Left cardiac atrium (tissue), 4 donors: ENCODE measurements at places on chromosomes 12 and 14.

DNA sequence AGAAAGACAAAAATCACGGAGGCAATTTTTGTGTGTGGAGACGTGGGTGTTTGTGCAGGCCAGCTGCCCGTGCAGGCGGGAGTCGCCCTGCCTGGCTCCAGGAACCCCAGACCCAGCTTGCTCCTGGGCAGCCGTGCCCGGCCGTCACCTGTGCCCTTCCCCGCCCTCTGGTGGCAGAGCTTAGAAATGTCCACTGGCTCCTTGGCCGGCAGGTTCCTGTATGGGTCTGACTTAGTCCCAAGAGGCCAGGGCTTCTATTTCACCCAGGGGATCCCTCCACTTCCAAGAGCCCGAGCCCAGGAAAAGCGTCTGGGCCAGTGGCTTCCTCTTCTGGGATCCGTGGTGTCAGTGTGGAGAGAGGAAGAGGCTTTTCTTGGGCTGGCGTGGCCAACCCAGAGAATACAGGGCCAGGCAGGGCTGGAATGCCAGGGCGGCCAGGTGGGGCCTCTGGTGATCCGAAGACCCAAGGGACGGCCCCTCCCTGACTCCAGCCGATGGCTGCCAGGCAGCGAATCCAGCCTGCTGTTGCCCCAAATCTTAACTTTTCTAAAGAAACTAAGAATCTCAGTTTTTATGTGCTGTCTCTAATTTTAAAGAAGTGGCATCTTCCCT is 120.9 kb downstream of the TMEM132C start:
- DNase-seq: peak; percentile 61

GRCh38 chr12:124303579-124304313 is 8.9 kb downstream of the RFLNA start:
- no peak for DNase-seq

DNA sequence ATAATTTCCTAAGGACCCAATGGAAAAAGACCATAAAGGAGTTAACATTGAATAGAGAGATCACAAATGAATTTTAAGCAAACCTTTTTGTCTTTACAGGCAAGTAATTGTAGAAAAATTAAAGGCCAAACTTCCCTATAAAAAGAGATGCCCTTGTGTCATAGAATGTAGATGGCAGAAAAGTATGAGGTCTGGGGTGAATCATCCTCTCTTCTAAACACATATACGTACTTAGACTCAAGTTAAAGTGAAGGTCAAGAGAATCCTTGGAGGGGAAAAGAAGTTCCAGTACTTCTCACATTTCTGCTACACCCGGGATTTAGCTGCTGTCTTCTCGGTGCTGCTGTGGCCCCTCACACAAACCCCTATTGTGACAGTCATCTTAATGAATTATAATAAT is 116.2 kb upstream of the ARID2 start:
- no peak for DNase-seq

GRCh38 chr14:50943943-50944646 is at the start of gene PYGL:
Gene PYGL, minus strand, starts transcription at chr14:50944483. Its CDS starts 80 bp downstream, at chr14:50944403.
- peak; percentile 85 for DNase-seq

DNA sequence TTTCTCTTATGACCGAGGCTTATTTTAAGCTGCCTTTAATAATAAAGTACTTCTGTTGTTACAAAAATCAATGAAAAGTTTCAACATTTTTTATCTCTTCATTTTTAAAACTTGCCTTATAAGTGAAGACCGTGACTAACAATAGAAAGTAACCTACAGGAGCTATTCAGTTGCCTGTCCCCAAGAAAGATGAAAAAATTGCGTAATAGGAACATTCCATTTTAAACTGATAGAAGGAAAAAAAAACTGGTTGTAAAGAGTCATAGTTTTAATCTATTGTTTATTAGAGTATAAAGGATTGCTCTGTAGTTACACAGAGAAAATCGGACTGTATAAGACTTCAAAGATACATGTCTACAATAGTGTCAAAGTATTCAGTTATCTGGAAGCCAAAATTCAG is 83.3 kb downstream of the DAAM1 start:
- DNase-seq: no peak

GRCh38 chr12:11970155-11970520 is 100.6 kb upstream of the BCL2L14 start:
- DNase-seq: no peak

DNA sequence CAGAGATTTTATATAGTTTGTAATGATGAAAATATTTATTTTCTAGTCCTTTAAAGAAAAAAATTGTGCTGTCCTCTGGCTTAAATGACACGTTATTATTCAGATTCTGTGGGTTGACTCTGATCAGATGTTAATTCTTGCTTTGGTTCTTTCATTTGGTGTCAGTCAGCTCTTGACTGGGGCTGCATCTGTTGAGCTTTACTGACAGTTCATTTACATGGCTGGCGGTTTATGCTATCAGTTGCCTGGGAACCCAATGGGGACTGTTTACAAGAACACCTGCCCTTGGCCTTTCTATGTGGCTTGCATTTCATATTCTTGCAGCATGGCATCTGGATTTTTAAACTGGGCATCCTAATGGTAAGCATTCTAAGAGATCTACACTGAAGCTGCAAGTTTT is 667.1 kb upstream of the FBXO33 start:
- DNase-seq: no peak

DNA sequence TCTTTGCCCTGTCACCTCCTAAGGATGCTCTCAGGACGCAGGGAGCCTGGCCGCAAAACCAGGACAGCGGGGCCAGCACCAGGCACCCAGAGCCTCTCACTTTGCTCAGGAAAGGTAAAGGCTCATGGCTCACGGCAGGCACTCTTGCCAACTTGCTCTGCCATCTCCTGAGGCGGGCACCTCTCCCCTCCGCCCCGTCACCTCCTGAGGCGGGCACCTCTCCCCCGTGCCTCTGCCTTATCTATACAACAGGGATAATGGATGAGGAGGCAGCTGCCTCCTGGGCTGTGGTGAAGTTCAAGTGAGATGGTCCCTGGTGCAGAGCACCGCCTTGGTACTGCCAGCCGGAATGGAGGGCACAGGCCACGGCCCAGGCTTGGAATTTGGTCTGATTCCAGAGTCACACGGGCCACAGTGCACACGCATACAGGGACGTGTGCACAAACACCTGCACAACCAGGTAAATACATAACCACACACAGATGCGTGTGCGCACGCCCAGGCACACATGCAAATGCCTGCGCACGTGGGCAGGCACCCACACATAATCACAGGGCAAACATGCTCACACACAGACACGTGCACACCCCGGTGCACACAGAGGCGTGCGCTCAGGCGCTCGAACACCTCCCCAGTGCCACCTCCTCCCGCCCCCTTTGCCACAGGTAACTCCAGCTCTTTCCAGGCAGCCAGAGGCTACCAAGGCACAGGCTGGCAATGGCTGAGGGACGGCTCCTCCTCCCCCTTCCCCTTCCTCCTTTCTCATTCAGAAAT is 11.6 kb downstream of the DEGS2 start:
- DNase-seq: no peak

DNA sequence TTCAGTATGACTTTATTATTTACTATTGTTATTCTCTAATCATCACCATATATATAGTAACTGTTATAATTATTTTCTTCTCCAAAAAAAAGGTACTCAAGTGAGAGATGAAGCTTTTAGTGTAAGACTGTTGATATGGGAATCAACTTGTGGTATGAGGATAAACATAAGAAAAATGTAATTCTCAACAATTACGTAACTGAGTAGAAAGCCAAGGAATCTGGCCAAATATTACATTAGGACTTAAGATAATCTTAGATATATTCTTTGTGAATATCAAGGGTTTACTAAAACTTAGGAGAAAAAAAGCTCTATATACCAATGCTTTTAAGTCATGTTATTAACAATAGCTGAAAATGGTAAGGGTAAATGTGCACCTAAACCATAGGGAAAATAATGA is 13.3 kb downstream of the SENP1 start:
- no peak for DNase-seq

DNA sequence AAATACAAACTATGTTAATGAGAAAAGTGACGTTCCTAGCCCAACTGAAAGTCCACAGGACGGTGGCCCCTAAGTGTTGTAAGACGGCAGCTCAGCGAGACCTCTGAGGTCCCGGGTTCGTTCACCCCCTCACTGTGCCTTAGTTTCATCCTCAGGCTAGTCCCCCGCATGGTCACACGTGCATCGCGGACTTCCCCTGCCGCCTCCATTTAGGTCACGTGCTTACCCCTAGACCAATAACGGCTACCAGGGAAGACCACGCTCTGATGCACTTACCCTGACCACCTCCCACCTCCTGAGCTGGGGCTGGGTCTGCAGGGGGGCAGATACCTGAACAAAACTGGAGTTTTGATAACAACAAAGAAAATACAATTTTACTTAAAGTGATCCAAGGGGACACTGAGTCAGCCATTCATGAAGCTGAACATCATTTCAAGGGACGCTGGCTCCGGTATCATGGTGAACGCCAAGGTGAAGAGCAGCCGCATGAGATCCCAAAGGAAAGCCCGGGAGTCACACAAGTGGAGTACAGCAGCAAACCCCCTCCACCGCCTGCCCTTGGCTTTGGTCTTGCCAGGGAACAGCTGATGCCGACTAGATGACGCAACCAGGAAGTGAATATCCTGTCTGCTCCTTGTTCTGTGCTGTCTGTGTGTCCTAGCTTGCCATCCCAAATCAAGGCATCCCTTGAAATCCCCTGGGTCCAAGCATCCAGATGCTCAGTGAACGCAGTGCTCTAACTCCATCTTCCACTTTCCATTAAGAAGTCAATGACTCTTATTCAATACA is 274.1 kb downstream of the PCNX1 start:
- DNase-seq: no peak

GRCh38 chr14:74846968-74847665 is 28.8 kb downstream of the PROX2 start:
- no peak for DNase-seq

GRCh38 chr14:89042021-89042420 is 217.6 kb downstream of the TTC8 start:
- DNase-seq: no peak

- no peak for DNase-seq
Observed at GRCh38 chr14:62364161-62364560, 601.9 kb downstream of the SNAPC1 start.

GRCh38 chr12:130768120-130768519 is 52.0 kb upstream of the RIMBP2 start:
- DNase-seq: no peak

- no peak for DNase-seq
Observed at GRCh38 chr12:74781991-74782485, 244.4 kb downstream of the ATXN7L3B start.

- DNase-seq: no peak
Observed at GRCh38 chr12:78684419-78684818, 180.2 kb upstream of the SYT1 start.

DNA sequence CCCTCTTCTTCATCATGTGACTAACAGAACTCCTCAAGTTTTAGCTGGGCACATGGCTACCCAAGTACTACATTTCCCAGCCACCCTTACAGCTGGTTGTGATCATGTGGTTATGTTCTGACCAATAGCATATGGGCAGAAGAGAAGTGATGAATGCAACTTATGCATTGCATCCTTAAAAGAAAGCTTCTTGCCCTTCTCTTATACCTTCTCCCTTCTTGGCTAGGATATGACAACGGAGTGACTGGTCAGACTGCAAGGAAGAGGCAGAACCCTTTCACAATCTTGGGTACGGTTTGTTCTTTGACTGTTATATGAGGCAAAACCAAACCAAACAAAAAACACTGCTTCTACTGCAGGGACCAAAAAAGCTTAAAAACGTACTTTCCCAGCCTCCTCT is 66.5 kb upstream of the MAX start:
- no peak for DNase-seq

GRCh38 chr12:113119980-113120669 is 15.4 kb downstream of the RASAL1 start:
- DNase-seq: no peak

- no peak for DNase-seq
Observed at GRCh38 chr12:12810553-12811021, 2.6 kb upstream of the DDX47 start.

DNA sequence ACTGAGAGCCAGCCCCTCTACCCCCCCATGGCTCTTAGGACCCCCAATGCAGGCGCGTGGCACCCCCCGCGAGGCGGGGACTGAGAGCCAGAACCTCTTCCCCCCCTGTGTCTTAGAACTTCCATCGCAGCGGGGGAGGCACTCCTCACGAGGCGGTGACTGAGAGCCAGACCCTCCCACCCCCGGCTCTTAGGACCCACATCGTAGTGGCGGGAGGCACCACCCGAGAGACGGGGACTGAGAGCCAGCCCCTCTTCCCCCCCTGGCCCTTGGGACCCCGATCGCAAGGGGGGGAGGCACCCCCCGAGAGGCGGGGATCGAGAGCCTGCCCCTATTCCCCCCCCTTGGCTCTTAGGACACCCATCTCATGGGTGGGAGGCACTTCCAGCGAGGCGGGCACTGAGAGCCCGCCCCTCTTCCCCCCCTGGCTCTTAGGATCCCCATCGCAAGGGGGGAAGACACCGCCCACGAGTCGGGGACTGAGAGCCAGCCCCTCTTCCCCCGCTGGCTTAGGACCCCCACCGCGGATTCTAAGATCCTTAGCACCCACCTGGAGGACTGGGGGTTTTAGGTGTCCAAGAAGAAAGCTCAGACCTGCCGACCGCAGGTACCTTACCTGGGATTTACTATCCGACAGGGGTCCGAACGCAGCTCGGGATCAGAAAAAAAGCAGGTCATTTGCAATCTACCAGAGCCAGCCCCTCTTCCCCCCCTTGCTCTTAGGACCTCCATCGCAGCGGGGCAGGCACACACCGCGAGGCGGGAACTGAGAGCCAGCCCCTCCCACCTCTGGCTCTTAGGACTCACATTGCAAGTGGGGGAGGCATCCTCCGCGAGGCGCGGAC is 44.9 kb downstream of the DDX11 start:
- DNase-seq: peak; percentile 32

- no peak for DNase-seq
Observed at GRCh38 chr14:68793734-68794129, 865 bp upstream of the ZFP36L1 start.

DNA sequence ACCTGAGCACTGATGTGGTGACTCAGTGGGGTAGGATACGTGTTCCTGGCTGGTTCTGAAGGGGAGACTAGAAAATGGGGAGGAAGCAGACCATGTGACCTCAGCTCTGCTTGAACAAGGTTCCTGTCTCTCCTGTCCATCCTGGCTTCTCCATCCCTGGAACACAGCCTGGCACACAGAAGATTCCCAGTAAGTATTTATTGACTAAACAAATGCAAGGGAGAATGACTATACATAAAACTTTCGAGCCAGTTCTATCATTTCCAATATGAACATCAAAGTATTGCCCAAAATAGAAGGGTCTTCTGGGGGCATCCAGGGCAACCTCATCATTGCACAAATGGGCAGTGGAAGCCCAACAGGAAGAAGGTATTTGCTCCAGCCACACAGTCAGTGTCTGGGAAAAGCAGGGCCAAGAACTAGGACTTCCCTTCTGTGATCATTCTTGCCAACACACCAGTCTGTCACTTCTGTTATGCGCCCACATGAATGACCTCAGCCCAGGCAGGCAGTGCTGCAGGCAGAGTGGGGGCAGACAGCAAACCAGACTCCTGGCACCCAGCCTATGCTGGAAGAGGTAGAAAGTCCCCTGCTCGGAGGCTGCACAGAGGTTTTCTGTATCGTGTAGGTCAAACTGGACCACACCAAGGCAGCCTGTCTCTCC is 5.6 kb upstream of the SERPINA9 start:
- DNase-seq: no peak

GRCh38 chr12:29220632-29221336 is 71.7 kb downstream of the FAR2 start:
- no peak for DNase-seq

- no peak for DNase-seq
Observed at GRCh38 chr12:13777374-13777773, 204.0 kb downstream of the GRIN2B start.

- DNase-seq: no peak
Observed at GRCh38 chr14:51865953-51866747, 5.7 kb downstream of the GNG2 start.
